Endodermal cell (in vitro differentiated cells): ENCODE measurements at places on chromosomes 13 and 19.

DNA sequence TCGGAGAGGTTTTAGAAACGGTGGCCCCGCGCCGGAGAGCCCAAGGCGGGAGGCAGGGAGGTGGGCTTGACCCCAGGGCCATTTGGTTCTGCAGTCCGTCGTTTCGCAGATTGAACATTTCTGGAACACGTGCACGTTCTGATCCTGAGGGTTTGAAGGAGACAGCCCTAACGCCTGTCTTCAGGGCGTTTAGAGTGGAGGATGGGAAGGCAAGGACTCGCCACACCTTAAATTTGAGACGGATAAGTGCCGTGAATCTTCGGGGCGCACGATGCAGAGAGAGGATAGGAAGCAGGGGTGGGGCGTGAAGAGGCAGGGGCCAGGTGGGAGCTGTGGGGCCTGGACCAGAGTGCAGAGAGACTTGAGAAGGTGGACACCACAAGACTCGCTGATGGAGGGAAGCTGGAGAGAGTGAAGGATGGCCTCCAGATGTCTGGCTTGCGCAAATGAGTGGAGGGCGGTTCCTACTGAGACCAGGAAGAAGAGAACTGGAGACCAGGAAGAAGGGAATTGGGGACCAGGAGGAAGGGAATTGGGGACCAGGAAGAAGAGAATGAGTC, 804 bp upstream of the MIER2 start:
- no peak for DNase-seq

GRCh38 chr19:39030854-39031367, 1.4 kb downstream of the FBXO27 start:
- DNase-seq, result no peak

GRCh38 chr19:5246554-5247155, 94.0 kb downstream of the PTPRS start:
- no peak for DNase-seq

DNA sequence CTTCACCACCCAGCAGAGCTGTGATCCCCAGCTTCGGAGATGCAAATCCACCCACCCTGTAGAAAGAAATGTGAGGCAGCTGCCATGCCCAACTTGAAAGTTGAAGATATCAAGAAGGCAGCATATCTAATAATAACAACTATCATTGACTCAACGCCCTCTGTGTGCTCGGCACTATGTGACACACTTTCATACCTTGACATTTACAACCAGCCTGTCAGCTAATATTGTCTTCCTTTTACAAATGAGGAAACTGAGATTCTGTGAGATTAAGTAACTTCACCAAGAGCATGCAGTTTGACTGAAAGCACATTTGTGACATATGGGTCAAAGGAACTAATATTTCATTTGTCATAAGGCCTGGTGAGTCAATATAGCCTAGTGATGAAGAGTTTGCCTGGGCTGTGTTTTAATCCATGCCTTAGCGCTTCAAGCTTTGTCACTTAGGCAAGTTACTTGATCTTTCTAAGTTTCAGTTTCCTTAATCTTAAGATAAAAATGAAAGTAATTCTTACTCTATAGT, 137.0 kb downstream of the FLT1 start:
- DNase-seq, result no peak

DNA sequence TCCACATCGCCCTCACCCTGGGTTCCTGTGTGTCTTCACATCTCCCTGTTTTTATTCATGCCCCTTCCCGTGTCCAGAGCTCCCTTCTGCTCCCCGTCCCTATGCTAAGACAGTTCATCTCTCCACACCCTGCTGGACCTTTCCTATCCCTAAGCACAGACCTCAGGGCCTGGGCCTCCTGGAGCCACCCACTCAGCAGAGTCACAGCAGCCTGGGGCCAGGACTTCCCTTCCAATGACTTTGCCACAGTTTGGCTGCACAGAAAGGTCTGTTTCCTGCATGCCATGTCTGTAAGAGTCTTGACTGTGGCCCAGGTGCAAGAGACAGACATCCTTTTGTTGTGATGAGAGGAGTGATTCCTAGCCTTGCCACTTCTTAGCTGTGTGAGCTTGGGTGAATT, 470.7 kb downstream of the TSHZ3 start:
- peak; percentile 7 for DNase-seq

DNA sequence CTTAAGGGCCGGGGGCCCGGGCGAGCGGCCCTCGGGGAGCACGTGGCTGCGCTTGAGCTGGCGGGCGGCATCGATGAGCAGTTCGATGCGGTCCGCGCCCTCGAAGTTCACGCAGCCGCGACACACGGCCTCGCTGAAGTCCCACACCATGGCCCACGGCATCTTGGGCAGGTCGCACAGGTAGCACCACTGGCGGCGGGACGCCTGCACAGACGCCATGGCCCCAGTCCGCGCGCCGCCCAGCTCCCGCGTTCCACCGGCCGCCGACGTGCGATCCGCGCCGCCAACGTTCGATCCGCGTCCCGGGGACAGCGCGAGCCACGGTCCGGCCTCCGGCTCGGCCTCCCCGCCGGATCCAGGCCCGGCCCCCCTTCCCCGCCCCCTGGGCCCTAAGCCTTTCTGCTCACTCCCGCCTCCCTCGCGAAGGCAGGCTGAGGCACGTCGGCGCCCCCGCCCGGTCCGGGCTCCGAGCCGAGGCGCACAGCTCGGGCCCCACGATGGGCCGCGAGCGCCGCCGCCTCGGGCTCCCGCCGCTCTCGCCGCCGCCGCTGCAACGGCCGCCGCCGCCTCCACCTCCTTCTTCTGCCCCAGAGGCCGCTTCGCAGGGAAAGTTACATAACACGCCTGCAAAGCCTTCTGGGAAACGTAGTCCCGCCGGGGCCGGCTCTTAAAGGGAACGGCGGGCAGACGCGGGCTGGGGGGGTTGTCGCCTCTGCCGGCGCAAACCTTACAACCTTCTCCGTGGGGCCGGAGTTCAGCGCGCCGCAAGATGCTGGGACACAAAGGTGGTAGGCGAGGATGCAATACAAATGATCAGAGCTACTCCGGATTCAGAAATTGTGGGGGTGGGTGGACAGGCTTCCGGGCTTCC, at the start of gene IRF2BP1:
Gene IRF2BP1 (minus strand): TSS at position 586 of the 871 bp plus-strand sequence. CDS start 367 bp downstream, at position 219.
- peak; percentile 97 for DNase-seq

DNA sequence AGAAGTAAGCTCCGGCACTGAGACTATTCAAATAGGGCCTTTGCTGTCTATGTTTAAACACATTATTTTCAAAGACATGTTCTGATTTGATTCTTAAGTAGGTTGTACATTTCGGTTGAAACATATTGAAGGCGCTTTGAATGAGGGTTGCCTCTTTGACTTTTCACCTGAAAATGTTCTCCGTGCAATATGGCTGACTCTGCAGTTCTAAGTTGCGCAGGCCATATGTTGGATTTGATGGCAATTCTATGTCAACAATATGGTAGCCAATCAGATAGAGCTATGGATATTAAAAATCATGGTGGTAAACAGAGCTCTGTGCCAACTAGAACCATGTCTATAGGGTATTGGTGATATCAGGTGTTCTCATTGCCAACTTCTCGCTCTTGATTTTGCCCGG, 307.3 kb downstream of the NALCN start:
- no peak for DNase-seq

GRCh38 chr13:93499991-93500390, 273.4 kb downstream of the GPC6 start:
- DNase-seq, result no peak

- no peak for DNase-seq
These were observed 6.5 kb downstream of the R3HDM4 start for GRCh38 chr19:906480-906879.

- no peak for DNase-seq
These were observed 9.6 kb downstream of the ZNF211 start for GRCh38 chr19:57642396-57643046.

GRCh38 chr19:29807178-29807577, 4.6 kb upstream of the CCNE1 start:
- no peak for DNase-seq

GRCh38 chr13:110716247-110716515, 2.7 kb downstream of the ING1 start:
- DNase-seq, result no peak

GRCh38 chr13:27583645-27584044, 36.7 kb downstream of the LNX2 start:
- DNase-seq, result no peak
